Globus pallidus (tissue), 1 donor: ENCODE measurements at places on chromosomes 5 and 9.

DNA sequence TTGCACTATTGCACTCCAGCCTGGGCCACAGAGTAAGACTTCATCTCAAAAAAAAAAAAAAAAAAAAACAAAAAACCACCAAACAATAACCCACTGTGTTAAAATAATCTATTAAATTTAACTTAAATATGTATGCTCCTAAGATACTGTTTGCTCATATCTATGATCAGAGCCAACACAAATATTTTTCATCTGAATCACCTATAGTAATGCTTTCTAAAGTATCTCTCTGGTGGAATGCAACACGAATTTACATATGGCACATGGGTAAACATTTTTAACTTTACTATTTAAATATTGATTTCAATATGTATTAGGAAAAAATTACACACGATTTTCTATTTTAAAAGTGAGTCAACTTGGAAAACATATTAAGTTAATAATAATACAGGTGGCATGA, 196.4 kb downstream of the RFX3 start:
- no peak for DNase-seq

GRCh38 chr9:38687992-38688391, 31.9 kb downstream of the FAM240B start:
- DNase-seq, result no peak

DNA sequence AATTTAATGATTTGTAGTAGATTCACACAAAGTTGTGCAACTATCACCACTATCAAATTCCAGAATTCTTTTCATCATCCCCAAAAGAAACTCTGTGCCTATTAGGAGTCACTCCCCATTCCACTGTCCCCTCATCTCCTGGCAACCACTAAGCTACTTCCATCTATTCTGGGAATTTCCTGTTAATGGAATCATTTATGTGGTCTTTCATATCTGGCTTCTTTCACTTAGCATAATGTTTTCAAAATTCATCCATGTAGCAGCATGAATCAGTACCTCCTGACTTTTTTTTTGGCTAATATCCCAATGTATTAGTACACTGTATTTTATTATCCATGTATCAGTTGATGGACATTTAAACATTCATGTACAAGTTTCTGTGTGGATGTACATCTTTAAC, 157.6 kb downstream of the TTC39B start:
- DNase-seq, result no peak

GRCh38 chr9:98381311-98382103, 126.1 kb upstream of the TBC1D2 start:
- DNase-seq, result no peak

GRCh38 chr9:128078504-128079434, 10.7 kb downstream of the SLC25A25 start:
- no peak for DNase-seq

GRCh38 chr5:166561759-166562158, 1729.7 kb upstream of the WWC1 start:
- no peak for DNase-seq

DNA sequence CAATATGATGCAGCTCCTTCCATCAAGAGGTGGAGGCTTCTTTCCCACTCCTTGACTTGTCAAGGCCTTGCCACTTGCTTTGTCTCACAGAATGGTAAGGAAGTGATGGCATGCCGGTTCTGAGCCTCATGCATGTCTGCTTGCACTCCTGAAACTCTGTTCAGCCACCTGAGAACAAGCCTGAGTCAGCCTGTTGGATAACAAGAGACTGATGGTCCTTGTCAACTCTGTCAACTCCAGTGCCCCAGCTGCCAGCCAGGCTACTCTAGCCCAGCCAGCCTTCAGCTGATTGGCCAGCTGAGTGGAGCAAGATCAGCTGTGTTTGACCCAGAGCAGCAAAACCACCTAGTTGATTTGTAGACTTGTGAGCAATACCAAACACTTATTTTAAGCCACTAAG, 4.4 kb upstream of the TENT4A start:
- DNase-seq, result no peak

DNA sequence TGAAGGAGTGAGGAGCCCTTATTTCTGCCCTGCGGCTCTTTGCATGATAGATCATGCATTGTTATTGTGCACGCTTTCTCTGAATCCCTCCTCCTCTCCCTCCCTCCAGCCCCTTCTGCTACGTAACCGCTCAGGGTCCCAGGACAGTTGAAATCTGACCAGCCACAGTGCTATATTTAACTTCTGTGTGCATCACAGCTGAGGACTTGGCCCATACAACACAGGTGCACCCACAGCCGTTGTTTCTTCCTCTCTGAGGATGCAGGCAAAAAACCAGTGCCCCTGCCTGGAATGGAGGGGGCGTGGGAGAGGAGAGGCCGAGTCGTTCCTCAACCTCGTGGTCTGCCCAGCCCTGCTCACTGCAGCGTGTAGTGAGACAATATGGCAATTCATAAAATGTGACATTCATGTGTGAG, 335.6 kb upstream of the CLINT1 start:
- DNase-seq, result no peak

DNA sequence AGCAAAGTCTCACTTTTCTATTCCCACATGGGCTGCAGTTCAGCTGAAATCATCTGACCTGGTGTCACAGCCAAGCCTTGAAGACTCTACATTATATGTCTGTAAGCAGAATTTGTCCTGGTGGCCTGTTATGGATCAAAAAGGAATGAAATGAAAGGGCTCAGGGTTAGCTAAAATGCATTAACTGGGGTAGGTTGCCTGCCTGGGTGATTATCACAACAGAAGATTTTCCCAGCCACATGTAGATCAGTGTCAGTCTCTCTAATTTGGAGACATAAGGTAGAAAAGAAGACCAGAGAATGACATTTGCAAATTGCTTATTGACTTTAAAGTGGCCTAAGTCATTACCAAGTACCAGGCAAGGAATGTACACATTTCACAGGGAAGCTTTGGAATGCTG, 289.0 kb downstream of the CAAP1 start:
- no peak for DNase-seq

- no peak for DNase-seq
These were observed 210.5 kb downstream of the GADD45G start for GRCh38 chr9:89815061-89815902.

DNA sequence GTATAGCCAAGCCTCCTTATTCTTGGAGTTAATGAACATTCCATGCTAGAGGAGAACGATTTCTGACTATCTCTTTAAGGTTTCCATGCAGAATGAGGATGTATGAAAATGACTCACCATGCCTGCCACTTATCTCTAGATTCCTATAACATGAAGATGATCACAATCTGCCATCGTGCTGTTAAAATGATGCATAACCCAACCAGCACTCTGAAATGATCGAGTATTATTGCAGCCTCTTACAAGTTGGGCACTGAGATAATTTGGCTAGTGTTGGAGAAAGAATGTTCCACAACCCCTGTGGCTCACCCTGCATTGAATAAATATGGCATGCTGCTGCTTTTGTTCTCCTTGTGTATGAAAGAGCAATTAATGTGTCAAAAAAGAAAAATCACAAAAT, 1143.6 kb upstream of the WWC1 start:
- DNase-seq, result no peak

DNA sequence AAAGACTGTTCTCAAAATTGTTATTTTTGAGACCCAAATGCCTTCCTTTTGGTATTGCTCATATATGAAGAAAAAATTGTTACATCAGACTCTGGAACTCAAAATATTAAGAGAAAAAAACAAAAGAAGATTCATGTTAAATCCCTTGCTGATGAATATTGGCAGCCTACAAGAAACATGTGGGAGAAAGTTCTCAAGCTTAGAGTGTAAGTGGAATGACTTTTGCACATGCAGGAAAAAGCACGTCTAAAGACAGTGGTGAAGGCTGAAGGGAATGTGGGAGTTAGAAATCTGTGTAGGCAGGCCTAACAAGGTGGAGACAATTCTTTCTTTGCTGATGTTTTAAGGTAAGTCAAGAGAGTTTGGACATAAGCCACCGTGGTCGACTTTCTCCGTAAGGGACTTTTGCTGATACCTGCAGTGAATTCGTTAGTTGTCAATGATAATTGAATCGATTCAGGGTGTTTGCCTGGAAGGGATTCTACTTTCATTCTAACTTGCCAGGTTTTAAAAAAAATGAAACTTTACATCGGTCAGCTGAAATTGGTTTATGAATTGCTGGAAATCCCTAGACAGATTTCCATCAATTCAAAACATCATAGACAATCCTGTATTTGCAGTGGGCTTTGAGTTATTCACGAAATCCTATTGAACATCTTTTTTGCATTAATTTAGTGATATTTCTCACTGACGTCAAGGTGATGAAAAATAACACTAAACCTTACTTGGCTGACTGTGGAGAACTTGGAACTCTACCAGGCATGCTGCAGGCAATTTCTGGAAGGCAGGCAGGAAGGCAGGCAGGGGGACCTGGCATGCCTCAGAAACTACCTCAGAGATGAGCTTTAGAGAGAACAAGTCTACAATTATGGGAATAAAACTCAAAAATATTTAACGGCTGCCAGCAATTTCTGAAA, 359.1 kb upstream of the ADAMTSL1 start:
- peak; percentile 1 for DNase-seq

GRCh38 chr5:97297704-97298091, 114.7 kb upstream of the RIOK2 start:
- DNase-seq, result no peak

GRCh38 chr9:13603921-13604320, 324.4 kb upstream of the MPDZ start:
- DNase-seq, result no peak

DNA sequence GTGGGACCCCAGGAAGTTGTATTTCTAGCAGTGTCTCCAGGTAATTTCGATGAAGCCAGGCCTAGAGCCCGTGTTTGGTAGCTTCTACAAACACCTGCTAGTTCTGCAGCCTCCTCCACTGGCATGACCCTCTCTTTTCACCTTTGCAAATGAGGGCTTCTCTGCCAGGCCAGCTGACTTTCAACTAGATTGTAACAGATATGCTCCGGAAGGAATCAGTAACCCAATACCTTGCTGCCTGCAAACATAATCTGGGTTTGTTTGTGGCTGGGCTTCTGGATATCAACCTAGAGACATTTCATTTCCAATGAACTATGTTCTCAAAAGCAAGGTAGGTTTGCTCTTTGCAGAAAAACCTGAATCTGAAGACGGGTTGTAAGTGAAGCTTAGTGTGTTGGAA, 354.8 kb downstream of the DMRT2 start:
- no peak for DNase-seq

- no peak for DNase-seq
These were observed 39.0 kb downstream of the FAM78A start for GRCh38 chr9:131237291-131237690.

GRCh38 chr9:136762221-136762691, 2.1 kb downstream of the LCN15 start:
- no peak for DNase-seq
